ENCODE measurements at places on chromosomes 3 and 15. TPM values are rescaled to one million over a fixed set of nuclear protein-coding genes. Genes with fewer than 3 reads are reported as not detected.

NRG4 gene
- total RNA-seq, result not detected

LOXL1 gene
- 2.9 TPM for total RNA-seq

GRCh38 chr3:112482675-112483074 lies 16.6 kb downstream of the BTLA start:
- no peak for DNase-seq

DNA sequence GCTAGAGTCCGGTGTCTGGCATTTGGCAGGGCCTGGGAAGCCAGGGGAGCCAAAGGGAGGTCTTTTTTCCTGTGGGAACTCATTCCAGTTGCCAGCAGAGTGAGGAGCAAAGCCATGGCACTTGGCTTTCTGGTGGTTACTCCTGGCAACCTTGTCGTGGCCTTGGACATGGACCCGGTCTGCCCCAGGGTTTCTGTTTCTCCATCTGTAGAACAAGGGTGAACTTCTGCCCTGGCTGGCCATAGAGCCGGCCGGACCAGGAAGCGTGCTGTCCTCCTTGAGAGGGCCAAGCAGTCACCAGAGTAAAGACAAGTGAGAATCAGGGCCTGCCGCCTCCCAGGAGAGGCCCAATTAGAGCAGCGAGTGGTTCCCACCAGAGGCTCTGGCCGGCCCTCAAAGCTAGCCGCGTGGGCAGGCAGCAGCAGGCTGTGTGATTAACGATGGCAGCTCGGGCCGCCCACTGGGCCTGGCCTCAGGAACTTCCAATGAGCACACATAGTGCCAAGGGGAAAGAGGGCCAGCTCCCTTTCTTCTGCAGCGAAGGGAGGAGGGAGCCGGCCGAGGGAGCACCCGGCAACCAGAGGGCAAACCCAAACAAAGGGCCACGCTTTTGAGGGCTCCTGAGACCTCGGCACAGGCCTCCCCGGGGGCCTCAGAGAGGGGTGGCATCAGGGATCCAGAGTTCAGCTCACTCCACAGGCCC lies 29.1 kb upstream of the ELP6 start:
- DNase-seq, result no peak

All from T-helper 17 cell (primary cell).